Left colon (tissue), 2 donors: ENCODE measurements at places on chromosomes 6 and 20. TPM values are rescaled to one million over a fixed set of nuclear protein-coding genes. Genes with fewer than 3 reads are reported as not detected.

Gene PPIL6
- 2.0 TPM for total RNA-seq

Gene SNAP25
- total RNA-seq = 1.7 TPM

Gene CCN5
- 2.8 TPM for total RNA-seq

Gene PXMP4
- total RNA-seq = 13.4 TPM

Gene TMEM242
- 11.5 TPM for total RNA-seq

Gene MLN
- not detected for total RNA-seq

Gene FAM184A
- total RNA-seq = 0.85 TPM

Gene HSPA1L
- 0.89 TPM for total RNA-seq

Gene CPNE5
- 3.8 TPM for total RNA-seq

Gene RIMS1
- total RNA-seq = 0.28 TPM

Gene PRPH2
- total RNA-seq = 0.67 TPM

Gene LPIN3
- total RNA-seq = 45.5 TPM

Gene GSTA2
- not detected for total RNA-seq

Gene EDN3
- total RNA-seq = 60.6 TPM

Gene IDH3B
- total RNA-seq = 144 TPM

Gene GSS
- 112 TPM for total RNA-seq

Gene APMAP
- 44.5 TPM for total RNA-seq

Gene ZC2HC1B
- total RNA-seq = not detected

Gene FAM229B
- 3.3 TPM for total RNA-seq

Gene PNPLA1
- total RNA-seq = 0.43 TPM

Gene RAMACL
- total RNA-seq = 1.1 TPM

Gene ISM1
- 0.18 TPM for total RNA-seq

Gene LY6G6F
- total RNA-seq = not detected

Gene SLC32A1
- total RNA-seq = 0.09 TPM

Gene LHFPL5
- not detected for total RNA-seq
